Activated T-cell treated with anti-CD3 and anti-CD28 coated beads, Interleukin-2, amount 50 U/mL, for 72 hours (primary cell): ENCODE measurements at places on chromosomes 16 and 17. TPM values are rescaled to one million over a fixed set of nuclear protein-coding genes. Genes with fewer than 3 reads are reported as not detected.

DNA sequence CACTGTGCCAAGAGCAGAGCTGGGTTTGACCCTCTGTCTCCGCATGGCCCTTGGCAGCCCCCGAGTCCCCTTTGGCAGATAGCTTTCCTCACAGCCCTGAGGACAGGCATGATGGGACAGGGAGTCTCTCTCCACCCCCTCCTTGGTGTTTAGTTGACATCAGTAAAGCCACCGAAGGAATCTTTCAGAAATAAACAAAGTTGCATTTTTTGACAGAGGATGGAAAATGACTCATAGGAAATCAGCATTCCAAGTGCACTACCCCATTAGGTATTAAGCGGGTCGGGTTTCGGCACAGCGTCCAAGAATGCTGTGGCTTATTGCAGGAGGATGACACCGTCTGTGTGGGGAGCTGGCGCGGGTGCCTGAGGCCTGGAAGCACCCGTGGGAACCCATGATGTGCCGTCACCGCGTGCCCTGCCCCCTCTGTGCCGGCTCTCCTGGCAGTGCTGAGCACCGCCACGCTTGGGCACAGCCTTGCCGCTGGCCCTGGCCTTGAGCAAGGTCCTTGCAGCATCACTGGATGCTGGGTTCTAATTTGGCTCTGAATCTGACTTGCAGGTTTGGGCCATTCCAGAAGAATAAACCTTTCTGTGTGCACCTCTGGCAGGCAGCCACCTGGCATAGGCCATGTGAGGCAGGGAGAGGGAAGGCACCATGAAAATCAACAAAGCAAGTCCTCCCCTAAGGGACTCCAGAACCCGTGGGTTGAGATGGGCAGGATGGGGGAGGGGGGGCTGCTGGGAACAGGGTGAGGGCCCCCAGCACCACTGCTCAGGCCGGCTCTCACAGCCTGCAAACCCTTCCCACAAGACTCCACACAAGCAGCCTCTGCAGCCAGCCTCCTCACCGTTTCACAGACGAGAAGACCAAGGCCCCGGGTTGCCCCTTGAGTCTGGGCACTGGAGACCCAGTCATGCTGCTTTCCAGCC, 50.5 kb upstream of the ZNF469 start:
- H3K27me3 ChIP-seq, result no peaks in the 10 kb centered on the region
- H3K36me3 ChIP-seq, result no peaks in the 10 kb centered on the region
- H3K27ac ChIP-seq, result no peak overlapping the region
- peaks cover 8% of the 10 kb centered on the region for H3K4me1 ChIP-seq
- no peak for DNase-seq

GRCh38 chr16:3180445-3180878, 7.5 kb upstream of the OR1F1 start:
- H3K27ac ChIP-seq, result no peak overlapping the region
- no peak for DNase-seq
- no peak overlapping the region for H3K4me3 ChIP-seq
- H3K36me3 ChIP-seq, result peaks cover 9% of the 10 kb centered on the region
- peaks cover 84% of the 10 kb centered on the region for H3K27me3 ChIP-seq

Gene FSCN2
- total RNA-seq, result 0.95 TPM

DNA sequence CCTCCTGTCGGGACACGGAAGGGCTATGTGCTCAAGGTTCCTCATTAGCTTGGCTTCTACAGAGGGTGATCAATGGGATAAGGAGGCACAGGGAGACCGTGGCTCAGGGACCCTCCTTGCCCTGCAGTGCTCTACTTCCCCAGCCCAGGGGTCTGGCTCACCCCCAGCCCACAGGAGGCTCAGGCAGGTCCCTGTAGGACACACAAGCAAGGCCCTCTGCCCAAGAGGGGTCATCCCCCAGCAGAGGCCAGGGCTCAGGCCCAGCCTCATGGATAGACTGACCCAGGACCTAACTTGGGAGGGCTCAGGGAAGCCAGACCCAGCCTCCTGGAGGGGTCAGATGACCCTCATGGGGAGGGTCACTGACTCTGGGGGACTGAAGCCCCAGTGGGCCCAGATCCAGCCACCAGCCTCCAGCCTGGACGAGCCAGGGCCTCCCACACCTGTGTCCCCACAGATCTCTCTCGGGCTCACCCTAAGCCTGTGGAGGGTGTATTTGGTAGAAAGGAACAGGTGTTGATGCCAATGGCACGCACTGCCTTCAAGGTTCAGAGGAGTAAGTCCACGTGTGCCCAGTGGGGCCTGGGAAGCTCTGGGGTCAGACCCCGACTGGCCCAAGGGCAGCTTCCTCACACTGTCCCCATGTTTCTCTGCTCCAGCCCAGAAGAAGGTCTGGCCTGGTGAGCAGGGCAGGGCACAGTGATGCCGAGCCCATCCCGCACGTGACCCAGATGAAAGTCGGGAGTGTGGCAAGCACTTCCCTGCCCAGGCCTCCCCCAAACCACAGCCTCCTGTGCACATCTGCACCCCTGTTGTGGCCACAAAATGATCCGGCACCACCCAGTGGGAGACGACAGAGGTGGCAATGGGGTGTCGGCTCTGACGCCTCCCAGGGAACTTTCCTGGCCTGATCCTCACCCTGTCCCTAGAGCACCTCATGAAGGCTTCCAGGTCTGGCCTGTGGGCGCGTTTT, 10.9 kb upstream of the KRTAP17-1 start:
- H3K4me1 ChIP-seq, result peaks cover 31% of the 10 kb centered on the region
- DNase-seq, result no peak
- H3K4me3 ChIP-seq, result no peak overlapping the region
- no peaks in the 10 kb centered on the region for H3K36me3 ChIP-seq
